ENCODE measurements at places on chromosomes 13 and 19.

- no peak for DNase-seq
Observed at GRCh38 chr19:27742041-27742440, 1470.9 kb downstream of the UQCRFS1 start.

DNA sequence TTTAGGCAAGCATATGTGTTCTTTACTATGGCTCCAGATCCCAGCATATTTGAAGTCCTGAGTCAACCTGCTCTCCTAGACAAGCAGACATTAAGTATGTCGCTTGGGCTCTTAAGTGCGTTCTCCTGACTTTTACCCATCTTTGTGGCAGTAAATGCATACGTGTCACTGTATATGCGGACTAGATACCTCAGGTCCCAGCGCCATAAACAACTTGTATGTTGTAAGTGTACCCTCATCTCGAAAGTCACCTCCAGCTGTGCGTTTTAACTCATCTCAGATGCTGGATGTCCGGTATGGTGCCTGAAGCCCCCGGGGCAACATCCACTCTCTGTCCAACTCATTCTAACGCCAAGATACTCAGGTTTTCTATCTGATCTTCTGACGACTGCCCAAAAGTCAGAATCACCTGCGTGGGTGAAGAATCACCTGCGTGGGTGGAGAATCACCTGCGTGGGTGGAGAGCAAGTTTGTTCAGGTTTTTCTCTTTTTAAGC is 1.7 kb downstream of the PTOV1 start:
- no peak for DNase-seq

DNA sequence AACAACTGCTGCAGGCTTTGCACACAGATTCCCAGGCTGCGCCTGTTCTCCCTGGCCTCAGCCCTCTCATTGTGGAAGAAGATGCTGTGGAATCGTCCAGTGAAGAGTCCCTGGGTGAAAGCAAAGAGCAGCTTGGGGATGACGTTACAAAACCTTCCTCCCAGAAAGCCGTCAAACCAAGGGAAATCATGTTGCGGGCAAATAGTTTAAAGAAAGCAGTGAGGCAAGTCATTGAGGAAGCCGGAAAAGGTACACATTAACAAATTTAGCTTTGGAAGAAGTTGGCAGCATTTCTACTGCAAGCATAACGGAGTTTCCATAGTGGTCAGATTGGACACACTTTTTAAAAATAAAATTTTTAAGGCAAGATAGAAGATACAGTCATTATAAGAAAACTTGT is 82.9 kb upstream of the AKAP11 start:
- no peak for DNase-seq

- DNase-seq = no peak
Observed at GRCh38 chr19:51531349-51532315, at the start of gene SIGLEC6. Gene SIGLEC6, minus strand, starts transcription at chr19:51531670. Its CDS starts 22 bp downstream, at chr19:51531648.

DNA sequence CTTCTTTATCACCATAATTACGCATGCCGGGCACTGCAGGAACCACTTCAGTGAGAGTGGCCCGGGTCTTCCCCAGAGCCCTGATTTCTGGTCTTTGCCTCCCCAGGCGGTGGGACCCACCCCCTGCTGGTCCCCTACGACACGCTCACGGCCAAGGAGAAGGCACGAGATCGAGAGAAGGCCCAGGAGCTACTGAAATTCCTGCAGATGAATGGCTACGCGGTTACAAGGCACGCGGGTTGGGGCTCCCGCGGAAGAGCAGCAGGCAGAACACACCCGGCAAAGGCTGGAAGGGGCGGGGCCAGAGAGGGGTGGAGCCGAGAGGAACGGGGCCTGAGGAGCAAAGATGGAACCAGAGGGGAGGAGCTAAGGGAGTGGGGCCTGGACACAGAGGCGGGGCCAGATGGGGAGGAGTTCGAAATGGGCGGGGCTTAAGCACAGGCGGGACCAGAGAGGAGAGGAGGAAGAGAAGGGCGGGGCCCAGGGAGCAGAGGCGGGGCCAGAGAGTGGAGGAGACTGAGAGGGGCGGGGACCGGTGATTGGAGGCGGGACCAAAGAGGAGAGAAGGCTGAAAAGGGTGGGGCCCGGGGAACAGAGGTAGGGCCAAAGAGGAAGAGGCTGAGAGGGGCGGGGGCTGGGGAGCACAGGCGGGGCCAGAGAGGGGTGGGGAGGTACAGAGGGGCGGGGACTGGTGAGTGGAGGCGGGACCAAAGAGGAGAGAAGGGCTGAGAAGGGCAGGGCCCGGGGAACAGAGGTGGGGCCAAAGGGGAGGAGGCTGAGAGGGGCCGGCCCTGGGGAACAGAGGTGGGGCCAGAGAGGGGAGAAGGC is 73.4 kb downstream of the RYR1 start:
- DNase-seq = no peak

- no peak for DNase-seq
Observed at GRCh38 chr19:57903618-57904184, 12.7 kb downstream of the ZNF417 start.

GRCh38 chr19:51621178-51621577 is 9.0 kb downstream of the SIGLEC5 start:
- no peak for DNase-seq

GRCh38 chr13:94602467-94602866 is 810 bp downstream of the GPR180 start:
- no peak for DNase-seq

DNA sequence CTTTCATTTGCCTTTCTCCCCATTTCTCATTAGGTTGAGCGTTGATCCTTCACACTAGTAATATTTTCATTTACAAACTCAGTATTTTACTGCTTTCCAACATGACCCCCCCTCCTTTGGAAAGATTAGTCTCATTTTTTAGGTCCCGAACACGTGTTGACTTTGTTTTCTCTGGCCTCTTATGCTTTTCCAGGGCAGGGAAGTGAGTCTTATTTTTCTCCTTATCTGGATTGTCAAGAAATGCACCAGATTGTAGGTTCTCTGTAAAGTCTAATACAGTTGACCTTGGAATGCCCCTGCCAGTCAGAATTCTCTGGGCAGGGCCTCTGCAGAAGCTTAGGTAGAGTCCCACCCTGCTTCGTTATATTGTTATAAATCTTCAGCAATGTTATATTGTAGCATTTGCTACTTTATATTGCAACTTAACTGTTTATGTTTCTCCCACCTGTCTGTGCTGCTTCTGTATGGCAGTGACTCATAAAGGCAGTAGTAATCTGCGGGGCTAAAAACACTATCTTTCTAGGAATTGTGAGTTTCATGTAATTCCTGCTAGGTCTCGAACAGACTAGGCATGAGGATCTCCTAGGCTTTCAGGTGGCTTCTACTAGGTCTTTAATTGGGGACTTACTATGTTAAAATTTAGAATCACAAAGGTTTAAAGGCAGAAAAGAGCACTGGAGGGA is 2.0 kb downstream of the TDRD3 start:
- DNase-seq = no peak

DNA sequence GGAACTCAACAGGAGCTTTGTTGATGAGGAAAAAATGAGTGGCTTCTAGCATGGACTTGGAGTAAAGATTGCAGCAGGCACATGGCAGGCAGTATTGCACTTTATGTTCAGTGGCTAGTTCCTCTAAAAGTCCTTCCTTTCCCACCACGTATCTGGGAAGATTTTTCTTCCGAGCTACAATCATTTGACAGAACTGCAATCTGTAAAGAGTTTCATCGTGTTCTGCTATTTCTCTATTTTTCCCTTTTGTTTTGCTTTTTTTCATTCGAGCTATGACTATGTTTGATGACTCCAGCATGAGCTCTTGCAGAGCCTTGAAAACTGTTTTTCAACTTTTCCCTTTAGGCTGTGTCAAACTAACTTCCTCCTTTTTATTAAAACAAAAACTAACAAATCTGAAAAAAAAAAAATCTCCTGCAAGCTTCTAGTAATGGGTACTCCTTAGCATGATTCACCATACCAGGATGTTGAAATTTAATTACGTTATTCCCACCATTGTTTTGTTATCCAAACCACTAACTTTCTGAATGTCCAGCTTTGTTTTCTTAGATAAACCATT is 12.3 kb downstream of the CLDN10 start:
- no peak for DNase-seq

GRCh38 chr13:40999416-40999815 is 19.7 kb downstream of the ELF1 start:
- DNase-seq = no peak

Measured in brain pericyte (primary cell).